ENCODE measurements at places on chromosomes 3 and 15.
A peak's percentile ranks its signal among the peaks of the same experiment; 100 is the strongest.

DNA sequence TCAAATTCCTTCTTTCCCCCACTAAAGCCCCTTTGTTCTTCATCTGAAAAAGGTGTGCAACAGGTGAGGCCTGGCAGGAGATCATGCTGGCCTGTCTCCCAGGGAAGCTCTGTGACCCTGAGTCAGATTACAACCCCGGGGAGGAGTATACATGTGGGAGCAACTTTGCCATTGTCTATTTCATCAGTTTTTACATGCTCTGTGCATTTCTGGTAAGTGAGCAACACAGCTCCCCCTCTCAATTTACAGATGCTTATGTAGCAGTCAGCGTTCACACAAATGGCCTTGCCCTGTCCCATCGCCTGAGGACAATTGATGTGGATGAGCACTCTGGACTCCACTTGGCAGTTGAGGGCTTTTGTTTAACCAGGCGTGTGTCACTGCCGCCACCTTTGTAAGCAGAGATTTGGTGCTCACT, 70.4 kb downstream of the CHDH start:
- DNase-seq = no peak

GRCh38 chr15:52217186-52217585, 26.0 kb upstream of the GNB5 start:
- no peak for DNase-seq

DNA sequence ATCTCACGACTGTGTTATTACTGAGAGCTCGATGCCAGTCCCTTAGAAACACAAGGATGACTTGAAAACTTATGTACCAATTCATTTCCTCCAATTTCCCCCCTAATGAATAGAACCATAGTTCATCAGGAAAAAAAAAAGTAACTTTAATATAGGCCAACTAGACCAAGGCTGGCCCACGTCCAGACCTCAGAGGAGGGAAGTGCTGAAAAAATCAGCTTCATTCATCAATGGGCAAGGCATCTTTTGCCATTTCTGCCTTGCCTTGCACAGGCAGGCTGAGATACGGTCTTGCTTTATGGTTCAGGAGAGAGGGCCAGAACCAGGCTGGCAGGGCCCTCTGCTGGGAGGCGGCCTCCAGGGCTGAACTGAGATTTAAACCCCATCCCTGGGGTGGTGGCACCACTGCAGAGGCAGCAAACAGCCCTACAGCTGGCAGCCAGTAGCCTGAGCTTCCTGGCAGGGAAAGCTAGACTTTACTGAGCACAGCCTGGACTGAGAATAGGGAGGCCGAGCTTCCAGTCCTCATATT, 104.1 kb upstream of the TNFAIP8L3 start:
- DNase-seq = no peak

DNA sequence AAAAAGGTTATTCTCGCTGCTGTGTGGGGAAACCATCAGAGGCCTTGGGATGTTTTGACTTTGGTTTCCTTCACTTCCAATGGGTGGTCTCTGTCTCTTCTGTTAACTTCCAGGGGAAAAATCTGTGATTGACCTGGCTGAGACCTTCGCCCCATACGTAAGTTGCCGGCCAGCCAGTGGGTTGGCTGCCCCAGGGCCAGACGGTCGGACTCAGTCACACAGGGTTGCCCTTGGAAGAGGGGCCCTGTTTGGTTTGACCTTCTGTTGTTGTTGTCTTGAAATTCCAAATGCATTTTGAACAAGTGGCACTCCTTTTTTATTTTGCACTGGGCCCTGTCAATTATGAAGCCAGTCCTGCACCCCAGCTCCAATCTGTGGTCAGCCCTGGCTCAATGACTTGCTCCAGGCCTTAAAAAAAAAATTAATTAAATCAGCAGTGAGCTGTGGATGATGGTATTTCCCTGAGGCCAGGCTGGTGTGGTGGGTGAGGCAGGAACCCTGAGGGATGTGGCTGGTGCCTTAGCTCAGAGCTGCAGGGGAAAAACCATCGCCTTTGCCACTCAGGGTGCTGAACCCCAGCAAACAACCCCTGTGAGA, 4.5 kb downstream of the FAM107A start:
- DNase-seq = no peak

DNA sequence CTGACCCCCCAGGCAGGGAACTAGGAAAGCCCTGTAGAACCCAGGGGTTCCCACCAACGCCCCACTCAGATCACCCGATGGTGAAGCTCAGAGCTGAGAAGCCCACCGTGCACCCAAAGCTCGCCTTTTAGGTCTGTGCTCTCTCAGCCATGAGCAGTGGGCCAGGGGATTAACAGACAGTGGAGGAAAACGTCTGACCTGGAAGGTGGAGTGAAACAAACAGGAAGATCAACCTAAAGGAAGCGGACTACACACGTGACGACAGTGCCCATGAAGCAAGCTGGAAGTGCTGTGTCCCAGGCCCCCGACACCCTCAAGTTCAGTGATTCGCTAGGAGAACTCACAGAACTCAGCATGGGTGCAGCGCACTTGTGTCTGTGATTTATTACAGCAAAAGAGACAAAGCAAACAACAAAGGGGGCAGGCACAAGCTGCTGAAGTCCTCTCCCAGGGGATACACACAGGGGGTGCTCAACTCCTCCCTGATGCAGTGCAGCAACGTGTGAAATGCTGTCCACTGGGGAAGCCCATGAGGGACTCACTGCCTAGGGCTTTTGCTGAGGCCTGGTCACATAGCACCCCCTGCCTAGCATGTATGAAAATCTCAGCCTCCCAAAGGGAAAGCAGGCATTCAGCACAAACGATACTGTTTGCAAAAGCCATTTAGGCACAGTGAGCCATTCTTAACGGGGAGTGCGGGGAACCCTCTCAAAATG, 43.5 kb downstream of the CFAP92 start:
- DNase-seq = no peak

- DNase-seq = no peak
Observed at GRCh38 chr15:42092398-42093318, 1.7 kb downstream of the PLA2G4D start.

- peak; percentile 85 for DNase-seq
Observed at GRCh38 chr15:101088788-101089578, 162.9 kb downstream of the CHSY1 start.

DNA sequence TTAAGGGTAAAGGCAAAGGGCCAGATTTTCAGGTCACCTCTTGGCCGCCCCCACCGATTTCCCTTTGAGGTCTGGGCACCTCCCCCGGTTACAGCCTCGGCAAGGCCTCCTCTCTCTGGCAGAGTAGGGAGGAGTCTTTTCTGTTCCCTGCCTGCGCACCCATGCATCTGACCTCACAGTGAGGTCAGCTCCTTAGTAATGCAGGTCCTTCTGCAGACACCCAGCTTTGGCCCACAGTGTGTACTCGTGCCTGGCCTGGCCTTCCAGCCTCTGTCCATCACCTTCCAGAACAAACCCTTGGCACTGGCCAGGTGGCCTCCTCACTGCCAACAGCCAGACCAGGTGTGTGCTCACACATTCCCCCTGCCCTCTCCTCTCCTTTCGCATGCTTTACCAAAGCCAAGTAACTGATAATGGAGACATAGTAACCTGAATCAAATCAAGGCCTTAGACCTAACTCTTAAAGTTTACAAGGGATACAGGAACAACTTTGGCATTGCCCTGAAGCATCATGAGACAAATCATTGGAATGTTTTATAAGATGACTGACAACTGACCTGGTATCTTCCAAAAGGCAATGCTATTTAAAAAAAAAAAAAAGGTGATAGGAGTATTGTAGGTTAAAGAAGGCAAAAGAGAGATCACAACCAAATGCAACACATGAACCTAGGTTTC, 61.3 kb downstream of the CORO2B start:
- DNase-seq = no peak

GRCh38 chr3:88061746-88062145, 2.7 kb downstream of the ZNF654 start:
- DNase-seq = no peak

GRCh38 chr3:99023590-99024192, 122.2 kb upstream of the DCBLD2 start:
- no peak for DNase-seq

- DNase-seq = no peak
Observed at GRCh38 chr3:48119505-48120193, 68.6 kb downstream of the CDC25A start.

GRCh38 chr15:90945091-90945490, 9.6 kb upstream of the RCCD1 start:
- DNase-seq = no peak

DNA sequence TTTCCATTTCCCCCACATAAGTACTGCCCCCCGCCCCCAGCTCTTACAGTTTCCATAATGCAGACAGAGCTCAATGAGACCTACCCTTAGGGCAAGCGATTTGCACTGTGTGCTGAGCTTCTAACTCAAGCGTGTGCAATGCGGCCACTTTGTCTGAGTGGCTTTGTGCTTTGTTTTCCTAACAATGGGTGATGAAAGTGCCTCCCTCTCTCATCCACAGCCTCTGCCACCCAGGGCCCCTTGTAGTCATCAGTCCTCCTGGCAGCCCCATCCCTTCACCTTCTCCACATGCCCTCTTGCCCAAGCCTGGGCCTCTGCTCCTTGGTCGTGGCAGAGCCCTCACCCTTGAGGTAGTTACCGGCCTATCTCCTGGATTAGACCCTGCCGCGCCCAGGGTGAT, 17.2 kb downstream of the DAPK2 start:
- DNase-seq = no peak

GRCh38 chr3:84692261-84692660, 266.5 kb upstream of the CADM2 start:
- DNase-seq = no peak

DNA sequence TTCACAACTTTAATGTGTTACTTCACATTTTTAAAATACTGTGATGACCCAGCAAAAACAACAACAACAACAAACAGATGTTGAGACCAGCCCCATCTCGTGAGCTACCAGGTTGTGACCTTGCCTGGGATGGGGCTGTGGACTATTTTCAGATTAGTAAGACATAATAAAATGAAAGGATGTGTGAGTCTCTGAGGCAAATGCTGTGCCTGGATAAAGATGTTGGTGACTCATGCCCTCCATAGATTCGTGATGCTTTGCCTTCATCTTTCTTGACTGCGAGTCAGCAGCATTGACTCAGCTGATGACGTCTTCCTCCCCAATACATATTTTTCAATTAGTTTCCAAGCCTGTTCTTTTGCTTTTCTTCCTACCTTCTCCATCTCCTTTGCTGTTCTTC, 453.0 kb upstream of the CFAP20DC start:
- DNase-seq = no peak

- no peak for DNase-seq
Observed at GRCh38 chr3:89320186-89320585, 212.8 kb downstream of the EPHA3 start.

- no peak for DNase-seq
Observed at GRCh38 chr15:41417418-41418195, 712 bp downstream of the RTF1 start.

- DNase-seq = no peak
Observed at GRCh38 chr3:168091302-168091858, 4.3 kb downstream of the GOLIM4 start.

GRCh38 chr3:149151843-149152242, 22.4 kb downstream of the HPS3 start:
- no peak for DNase-seq

- DNase-seq = no peak
Observed at GRCh38 chr3:102466001-102466400, 31.2 kb downstream of the ZPLD1 start.
